ENCODE measurements at places on chromosomes 4 and X.

DNA sequence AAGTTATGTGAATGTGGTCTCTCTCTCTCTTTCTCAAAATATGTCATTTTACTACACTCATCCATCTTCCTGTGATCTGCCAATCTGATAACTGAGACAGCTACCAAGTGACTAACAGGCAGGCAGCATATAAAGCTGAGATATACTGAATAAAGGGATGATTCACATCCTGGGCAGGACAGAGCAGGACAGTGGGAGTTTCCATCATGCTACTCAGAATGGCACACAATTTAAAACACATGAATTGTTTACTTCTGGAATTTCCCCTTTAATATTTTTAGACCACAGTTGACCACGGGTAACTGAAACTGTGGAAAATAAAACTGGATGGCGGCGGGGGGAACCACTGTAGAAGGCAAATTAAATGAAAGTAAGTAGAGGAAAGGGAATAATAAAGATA is 58.6 kb upstream of the DCTD start:
- DNase-seq = peak; percentile 66

GRCh38 chr4:147037069-147037468 is 91.4 kb upstream of the TTC29 start:
- DNase-seq = no peak

- DNase-seq = no peak
Measured at GRCh38 chr4:85726555-85726954, 251.6 kb downstream of the ARHGAP24 start.

DNA sequence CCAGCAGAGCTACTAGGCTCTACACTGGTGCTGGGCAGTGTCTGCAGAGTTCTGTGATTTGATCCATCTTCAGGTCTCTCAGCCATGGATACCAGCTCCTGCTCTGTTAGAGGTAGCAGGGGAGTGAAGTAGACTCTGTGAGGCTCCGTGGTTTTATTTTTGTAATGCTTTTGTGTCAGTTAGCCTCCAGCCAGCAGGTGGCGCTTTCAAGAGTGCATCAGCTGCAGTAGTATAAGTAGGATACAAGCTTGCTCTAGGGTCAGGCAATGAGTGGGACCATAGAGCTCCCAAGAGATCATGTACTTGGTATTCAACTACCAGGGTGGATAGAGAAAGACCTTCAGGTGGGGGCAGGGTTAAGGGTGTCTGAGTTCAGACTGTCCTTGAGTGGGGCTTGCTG is 362.5 kb upstream of the TRAM1L1 start:
- DNase-seq = no peak

DNA sequence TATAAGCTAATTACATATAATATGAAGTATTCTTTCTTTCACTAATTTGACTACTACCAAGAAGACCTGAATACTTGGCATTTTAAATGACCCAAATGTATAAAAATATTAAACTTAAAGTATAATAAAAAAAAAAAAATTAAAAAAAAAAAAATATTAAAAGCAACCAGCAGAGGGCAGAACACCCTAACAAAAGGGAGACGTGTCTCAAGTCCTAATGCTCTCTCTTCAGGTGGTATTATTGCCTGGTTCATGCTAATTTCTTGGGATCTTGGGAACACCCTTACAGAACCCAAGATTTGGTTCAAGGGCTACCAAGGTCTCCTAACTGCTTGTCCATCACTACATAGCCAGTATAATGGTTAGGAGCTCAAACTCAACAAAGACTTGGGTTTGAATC is 754.8 kb downstream of the RAB28 start:
- peak; percentile 4 for DNase-seq

DNA sequence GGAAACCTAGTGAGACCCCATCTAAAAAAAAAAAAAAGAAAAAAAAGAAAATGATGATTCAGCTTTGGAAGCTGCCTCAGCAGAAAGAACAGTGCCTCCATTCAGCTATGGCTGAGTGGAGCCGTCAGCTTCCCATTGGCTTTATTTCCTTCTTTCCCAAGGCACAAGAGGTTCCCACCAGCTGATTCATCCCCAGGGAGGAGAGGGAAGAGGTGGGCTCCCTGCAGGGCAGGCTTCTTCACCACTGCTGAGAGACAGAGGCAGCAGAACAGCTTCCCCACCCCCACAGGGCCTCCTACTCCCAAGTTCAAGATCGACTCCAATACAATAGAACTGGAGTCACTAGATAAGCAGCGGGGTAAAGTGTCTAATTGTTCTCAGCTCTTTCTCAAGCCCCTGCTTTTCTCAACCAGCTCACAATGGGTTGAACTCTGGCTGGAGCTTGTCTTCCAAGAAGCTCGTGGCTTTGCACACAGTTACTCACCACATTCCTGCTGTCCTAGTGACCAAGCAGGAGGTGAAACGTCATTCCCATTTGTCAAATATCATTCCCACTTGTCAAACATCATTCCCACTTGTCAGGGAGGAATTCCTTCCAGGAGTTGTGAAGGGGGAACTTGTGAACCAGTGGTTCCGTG is 47.8 kb downstream of the FHDC1 start:
- no peak for DNase-seq

GRCh38 chrX:43530837-43531236 is 125.3 kb upstream of the MAOA start:
- DNase-seq = no peak

DNA sequence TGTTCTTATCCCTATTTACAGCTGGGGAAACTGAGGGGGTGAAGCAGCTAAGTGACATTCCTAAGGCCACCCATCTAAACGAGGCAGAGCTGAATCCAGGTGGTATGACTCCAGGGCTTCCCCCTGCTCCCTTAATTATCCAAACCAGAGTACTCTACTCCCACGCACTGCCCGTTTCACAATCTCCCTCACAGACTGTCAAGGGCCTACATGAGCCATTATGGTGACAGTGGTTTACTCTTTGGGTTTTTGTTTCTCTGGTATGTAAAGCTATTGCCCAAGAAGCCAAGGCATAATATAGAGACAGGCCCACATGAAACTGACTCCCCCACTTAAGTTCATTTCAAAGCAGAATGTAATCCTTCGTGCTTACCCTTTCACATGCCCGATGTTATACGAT is 95.1 kb downstream of the NHS start:
- no peak for DNase-seq

GRCh38 chrX:485368-485767 is 98.7 kb upstream of the PPP2R3B start:
- DNase-seq = no peak

DNA sequence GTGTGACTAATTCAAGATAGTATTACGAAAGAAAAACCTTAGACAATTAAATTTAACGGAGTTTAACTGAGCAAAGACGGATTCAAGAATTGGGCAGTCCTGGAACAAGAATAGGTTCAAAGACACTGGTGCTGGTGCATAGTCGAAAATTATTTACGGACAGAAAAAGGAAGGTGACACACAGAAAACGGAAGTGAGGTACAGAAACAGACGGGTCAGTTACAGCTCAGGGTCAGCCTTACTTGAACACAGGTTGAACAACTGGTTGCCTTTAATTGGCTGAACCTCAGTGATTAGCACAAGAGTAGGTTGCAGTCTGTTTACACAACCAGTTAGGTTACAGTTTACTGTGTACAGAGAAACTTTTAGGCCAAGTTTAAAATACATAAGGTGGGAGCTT is 31.5 kb downstream of the KLHL8 start:
- DNase-seq = no peak

DNA sequence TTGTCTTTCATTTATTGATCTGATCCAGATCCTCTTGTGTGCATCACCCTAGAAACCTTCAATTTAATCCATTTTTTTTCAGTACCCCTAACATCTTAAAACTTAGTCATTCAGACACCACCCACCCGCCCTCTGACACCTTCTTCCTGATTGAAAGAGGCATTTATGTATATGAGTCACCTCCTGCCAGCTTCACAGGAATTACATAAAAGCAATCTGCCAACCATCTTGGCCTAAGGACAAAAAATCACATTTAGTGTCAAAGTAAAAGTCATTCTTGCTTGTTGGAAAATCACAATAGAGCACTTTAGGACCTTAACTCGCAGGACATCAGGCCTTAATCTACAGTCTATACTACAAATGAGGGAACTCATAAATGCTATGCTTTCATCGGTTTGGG is 52.1 kb downstream of the NDST3 start:
- DNase-seq = no peak

GRCh38 chr4:137677863-137678262 is 145.6 kb upstream of the PCDH18 start:
- DNase-seq = peak; percentile 16

GRCh38 chr4:48651914-48652313 is 128.2 kb downstream of the FRYL start:
- DNase-seq = no peak

- no peak for DNase-seq
Measured at GRCh38 chr4:53040851-53041250, 178.7 kb downstream of the RASL11B start.

DNA sequence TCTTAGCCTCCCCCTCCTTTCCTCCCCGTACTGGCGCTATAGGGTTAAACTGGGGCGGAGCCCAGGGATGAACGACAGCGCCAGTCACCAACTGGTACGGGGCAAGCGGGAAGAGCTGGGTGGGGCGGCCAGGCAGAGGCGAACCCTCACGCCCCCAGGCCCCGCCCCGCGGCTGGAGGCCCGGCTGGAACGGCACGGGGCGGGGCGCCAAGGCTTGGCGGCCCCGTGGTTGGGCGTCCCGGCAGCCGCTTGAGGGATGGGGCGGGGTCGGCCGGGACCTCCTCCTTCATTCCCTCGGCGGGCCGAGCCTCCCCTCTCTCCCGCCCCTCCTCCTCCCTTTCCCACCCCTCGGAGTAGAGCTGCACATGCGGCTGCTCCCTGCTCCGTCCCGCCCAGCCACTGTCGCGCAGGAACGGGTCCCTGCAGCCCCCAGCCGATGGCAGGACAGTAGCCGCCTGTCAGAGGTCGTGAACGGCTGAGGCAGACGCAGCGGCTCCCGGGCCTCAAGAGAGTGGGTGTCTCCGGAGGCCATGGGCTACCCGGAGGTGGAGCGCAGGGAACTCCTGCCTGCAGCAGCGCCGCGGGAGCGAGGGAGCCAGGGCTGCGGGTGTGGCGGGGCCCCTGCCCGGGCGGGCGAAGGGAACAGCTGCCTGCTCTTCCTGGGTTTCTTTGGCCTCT is at the start of gene EDA:
Gene EDA (plus strand): TSS at position 335 of the 678 bp plus-strand sequence.
- peak; percentile 73 for DNase-seq

GRCh38 chr4:6811165-6811564 is 28.6 kb downstream of the KIAA0232 start:
- no peak for DNase-seq

DNA sequence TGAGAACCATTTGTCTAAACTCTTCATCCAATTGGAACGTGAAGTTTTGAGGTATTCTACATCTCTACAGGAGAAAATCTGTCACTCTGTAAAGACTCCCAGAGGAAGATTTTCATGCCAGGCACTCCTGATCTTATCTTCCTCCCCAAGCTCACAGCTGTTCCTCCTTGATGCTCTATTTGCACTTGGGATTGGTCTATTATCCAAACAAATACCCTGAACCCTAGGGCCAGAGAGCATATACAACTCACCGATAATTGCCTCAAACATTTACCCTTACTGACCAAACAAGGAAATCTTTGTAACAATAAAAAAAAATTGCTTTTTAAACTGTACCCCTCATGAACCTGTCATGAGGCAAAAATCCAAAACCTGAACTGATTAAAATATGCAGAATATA is 372.7 kb downstream of the SH2D1A start:
- DNase-seq = no peak

- DNase-seq = no peak
Measured at GRCh38 chr4:133157460-133158160, 8.5 kb downstream of the PCDH10 start.

DNA sequence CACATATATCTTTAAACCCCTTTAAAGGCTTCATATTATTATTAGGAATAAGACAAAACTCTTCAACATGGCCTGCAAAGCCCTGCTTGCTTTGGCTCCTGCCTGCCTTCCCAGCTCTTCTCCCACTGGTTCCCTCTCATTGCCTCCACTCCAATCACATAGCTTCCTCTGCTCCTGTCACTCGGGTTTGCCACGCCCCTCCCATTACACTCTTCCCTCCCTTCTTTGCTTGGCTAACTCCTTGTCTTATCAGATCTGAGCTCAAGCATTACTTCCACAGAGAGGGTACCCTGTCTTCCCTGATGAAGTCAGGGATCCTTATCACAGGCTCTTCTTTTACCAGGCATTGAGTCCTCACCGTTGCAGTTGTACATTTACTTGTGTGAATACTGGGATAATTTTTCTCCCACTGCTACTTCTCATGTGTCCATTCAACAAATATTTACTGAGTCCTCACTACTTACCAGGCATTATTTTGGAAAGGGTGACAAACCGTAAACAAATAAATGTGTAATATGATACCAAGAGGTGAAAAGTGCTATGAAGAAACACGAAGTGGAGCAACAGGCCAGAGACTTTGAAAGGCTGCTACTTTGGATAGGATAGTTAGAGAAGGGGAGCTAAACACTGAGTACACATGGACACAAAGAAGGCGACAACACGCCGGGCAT is 3.2 kb upstream of the VGLL1 start:
- no peak for DNase-seq

- no peak for DNase-seq
Measured at GRCh38 chr4:8306511-8307021, 37.0 kb downstream of the HTRA3 start.

GRCh38 chrX:21838937-21839333 is 482 bp upstream of the MBTPS2 start:
- DNase-seq = no peak

GRCh38 chrX:1591863-1592469 is 562 bp downstream of the AKAP17A start:
- peak; percentile 55 for DNase-seq

GRCh38 chr4:31068257-31069075 is 348.3 kb downstream of the PCDH7 start:
- DNase-seq = no peak

DNA sequence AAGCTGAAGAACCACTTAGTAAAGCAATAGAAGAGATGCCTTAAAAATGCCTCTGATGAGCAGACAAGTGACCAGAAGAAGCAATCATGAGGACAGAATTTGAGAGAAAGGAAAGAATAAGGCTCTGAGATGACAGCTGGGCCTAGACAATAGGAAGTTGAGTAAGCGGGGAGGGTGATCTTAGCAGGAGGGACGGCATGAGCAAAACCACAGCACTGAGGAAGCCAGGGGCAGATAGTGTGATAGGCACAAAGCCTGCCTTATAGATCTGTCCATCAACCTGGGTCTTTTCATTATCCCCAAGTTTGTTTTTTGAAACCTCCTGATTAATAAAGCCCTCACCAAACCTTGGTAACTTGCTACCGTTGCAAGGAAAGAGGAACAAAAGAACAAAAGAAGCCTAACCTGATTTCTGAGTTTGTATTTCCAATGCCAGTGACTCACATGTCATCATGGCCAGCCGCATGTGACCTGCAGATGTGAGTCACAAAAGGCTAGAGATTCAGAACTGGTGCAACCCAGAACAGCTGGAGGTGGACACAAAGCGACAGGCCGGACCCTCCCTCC is 55.7 kb upstream of the PPARGC1A start:
- peak; percentile 36 for DNase-seq

GRCh38 chrX:122421434-122422121 is 762.5 kb upstream of the GRIA3 start:
- DNase-seq = no peak
